GM20000 (cell line): ENCODE measurements at places on chromosomes 2 and 18.

DNA sequence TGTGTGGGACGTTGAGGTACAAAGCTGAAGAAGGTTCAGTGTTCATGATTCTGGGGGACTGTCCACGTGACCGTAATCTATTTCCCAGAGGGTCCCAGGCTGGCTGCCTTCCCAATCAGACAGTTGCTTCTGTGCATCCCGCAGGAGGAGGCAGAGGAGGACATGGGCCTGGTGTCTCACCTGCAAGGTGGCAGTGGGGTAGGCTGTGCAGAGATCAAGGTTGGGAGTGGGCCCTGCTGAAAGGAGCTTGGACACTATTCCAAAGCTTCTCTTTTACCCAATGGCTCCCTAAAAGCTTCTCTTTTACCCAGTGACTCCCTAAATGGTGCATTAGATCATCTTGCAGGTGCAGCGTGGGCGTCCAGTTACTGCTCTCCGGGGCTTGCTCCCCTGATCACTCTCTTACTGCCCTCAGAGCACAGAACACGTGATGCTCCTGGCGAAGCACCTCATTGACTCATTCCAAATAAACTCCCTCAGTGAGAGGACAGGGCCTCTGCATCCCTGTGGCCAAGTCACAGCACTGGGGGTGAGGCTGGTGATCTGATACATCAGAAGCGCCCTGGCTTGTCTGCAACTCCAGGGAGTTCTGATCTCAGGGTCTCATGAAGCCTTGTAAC lies 41.5 kb downstream of the RNF144A start:
- DNase-seq, result no peak

- DNase-seq, result no peak
Observed at GRCh38 chr2:56231361-56231760, 47.6 kb downstream of the CCDC85A start.

DNA sequence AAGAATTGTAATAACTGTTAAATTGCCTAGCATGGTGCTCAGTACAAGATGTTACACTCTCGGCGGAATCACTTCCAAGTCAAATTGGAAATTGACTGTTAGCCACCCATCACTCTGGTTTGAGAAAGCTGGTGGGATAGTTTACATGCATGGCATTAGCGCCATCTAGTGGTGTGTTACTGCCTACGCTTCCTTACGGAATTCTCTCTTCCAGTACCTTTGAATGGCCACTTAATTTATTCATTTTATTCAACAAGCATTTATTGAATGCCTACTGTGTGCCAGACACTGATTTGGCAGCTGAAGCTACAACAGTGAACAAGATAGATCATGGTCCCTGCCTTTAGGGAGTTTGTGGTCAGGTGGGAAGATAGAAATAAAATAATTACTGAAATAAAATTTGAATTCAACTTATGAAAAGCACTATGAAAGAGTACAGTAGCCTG lies 171.2 kb downstream of the TMEM247 start:
- DNase-seq, result peak; percentile 66

DNA sequence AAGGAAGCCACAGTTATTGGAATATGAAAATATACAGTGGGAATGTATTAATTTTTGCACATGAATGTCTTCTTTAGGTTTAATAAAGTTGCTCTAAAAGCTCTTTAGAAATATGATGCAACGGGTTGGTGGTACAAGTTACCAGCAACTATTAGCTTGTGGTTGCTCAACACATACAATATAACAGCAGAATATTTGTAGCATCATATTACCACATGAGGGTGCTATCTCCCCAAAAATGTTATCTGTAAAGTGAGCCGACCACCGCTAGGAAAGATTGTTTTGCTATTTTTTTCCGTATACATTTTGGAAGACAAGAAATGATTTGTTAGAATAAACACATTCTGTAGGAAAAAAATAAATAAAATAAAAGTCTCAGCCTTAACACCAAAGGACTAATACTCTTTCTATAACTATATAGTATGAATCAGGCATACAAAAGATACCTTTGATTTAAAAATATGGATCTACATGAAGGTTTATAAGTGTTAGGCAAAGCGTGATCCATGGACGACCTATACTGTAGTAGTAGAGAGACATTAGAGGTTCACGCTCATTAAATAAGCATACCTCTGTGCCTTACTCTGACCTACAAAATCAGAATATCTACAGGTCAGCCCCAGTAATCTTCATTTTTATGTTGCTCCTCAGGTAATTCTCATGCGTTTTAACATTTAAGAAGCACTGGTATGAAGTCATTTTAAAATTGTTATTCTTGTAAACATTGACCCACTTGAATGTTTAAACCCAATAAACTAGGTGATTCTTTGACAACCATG lies 1110.6 kb upstream of the ACVR2A start:
- DNase-seq, result peak; percentile 7

GRCh38 chr2:186641132-186641806 lies 51.4 kb downstream of the ITGAV start:
- DNase-seq, result no peak

DNA sequence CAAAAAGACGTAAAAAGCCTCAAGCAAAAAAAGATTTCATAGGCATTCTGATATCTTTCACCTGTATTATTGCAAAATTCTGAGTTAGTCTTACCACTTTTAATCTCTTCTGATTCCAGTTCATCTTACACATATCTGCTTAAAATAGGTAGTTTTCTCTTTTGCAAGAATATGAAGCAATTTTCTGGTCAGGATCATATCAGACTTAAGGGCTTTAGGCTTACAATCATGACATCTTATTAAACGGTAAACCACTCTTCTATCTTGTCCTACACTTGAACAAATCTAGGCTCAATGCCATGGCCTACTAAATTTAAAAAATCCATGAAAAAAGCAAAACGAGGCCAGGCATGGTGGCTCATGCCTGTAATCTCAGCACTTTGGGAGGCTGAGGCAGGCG lies 50.1 kb upstream of the GAREM1 start:
- no peak for DNase-seq

DNA sequence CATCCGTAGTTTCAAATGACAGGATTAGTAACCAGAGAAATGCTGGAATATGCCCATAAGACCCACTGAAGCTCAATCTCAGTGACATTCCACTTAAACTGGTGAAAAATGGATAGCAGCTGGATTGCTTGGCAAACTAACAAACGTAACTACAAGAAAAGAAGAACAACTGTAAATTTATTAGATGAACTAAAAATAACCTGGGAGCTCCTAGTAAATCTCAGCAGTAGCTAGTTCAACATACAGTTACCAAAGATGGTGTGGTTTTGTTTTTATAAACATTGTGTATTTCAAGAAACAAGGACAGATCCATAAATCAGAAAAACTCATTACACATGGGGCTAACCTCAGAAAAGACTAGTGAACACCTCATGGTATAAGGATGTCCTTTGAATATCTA lies 531.9 kb downstream of the XIRP2 start:
- DNase-seq, result no peak

GRCh38 chr18:51168026-51168742 lies 29.3 kb downstream of the MEX3C start:
- no peak for DNase-seq

- no peak for DNase-seq
Observed at GRCh38 chr2:25606892-25607291, 66.5 kb downstream of the DTNB start.

DNA sequence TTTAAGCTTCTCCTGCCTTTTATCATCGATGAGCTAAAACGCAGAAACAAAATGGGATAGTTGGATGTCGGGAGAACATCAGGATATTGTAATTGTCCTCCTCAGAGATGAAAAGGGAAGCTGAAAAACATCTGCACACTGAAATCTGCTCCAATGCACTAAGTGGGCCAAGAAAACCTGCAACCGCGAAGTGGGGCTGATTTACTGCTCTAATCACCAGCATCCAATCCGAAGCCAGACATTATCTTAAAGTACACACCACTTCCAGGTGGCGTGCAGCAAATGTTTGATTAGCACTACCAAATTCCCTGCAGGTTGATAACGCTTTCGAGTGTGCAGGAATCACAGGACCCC lies 230.3 kb upstream of the SLC14A2 start:
- DNase-seq, result no peak

- no peak for DNase-seq
Observed at GRCh38 chr2:15895615-15896469, 44.5 kb upstream of the MYCN start.

DNA sequence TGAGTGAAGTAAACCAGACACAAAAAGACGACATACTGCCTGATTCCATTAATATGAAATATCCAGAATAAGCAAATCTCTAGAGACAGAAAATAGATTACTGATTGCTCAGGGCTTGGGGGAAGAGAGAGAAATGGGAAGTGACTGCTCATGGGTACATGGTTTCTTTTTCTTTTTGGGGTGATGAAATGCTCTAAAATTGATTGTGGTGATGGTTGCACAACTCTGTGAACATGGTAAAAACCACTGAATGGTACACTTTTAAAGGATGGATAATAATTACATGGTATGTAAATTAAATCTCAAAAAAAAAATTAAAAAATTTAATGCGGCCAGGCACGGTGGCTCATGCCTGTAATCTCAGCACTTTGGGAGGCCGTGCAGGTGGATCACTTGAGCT lies 39.3 kb downstream of the RPL31 start:
- no peak for DNase-seq

DNA sequence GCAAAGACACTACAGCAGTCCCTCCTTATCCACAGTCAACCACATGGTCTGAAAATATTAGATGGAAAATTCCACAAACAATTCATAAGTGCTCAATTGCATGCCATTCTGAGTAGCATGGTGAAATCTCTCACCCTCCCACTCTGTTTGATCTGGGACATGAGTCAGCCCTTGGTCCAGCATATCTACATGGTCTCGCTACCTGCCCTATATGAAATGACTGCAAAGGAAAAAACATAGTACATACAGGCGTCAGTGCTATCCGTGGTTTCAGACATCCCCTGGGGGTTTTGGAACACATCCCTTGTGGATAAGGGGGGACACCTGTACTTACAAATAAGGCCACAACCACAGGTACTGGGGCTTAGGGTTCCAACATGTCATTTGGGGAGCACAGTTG lies 73.7 kb downstream of the CABLES1 start:
- no peak for DNase-seq

DNA sequence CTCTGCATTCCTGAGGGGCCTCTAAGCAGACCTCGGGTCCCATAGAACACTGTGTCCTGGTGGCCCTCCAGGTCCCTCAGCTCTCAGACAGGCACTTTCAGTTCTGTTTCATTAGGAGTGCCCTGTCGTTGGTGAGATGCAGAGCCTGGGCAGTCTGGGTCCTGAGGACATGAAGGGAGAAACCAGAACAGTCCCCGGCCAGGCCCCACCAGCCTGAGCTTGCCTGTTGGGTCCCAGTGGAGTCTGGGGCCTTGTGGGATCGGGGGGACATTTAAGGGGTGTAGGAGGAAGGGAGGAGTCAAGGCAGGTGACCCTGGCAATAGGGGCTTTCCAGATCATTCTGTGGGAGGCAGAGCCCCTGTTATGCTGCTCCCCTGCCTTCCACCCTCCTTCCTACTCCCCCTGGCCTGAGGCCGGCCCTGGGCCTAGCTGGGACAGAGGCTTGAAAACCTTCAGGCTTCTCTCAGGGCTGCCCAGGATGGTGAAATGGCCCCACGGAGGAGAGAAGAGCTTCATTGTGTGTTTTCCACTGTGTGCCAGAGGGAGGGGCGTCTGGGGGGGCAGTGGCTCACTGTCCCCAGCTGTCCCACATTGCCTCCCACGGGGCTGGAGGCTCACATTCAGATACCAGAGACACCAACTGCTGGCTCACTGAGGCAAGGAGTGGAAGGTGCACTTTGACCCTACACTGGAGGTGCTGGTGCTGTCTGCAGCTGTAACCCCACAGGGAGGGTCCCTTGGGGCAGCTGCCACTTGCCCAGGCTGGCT lies 26.6 kb upstream of the CATIP start:
- DNase-seq, result peak; percentile 61

- no peak for DNase-seq
Observed at GRCh38 chr2:41922177-41922576, 125.6 kb upstream of the PKDCC start.
